Activated effector memory CD4-positive, alpha-beta T cell treated with Interleukin-2 at 50 U/mL for 16 hours (primary cell): ENCODE measurements at places on chromosomes 7 and 10.
A peak's percentile ranks its signal among the peaks of the same experiment; 100 is the strongest.

DNA sequence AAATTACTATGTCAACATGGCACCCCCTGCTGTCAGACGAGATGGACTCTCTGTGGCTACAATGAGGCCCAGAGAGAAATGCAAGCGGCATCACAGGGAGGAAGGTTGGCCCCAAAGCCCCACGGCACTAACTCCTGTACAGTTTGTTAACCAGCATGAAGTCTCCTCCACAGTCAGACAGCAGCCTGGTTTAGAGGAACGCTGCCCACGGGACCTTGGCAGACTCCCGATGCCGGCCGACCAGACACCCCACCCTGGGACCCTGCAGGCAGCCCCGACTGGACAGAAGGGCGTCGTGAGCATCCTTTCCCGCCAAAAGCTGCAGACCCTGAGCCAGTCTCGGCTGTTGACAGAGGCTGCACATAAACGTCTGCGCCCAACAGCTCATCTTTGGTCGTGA is 158.8 kb downstream of the DIP2C start:
- no peak for DNase-seq

DNA sequence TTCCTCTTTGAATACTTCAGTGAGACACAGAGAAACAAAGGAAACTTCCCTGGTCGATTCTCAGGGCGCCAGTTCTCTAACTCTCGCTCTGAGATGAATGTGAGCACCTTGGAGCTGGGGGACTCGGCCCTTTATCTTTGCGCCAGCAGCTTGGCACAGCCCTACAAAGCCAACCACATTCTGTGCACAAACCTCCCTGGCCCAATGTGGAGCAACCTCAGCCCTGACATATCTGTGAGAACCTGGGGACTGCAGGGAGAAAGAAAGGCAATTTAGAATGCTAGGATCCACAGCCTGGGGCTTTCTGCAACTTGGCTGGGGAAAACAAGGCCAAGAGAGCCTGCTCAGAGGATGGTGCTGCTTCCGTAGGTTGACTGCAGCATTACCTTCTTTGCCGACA is 63.5 kb upstream of the PRSS58 start:
- DNase-seq: no peak

DNA sequence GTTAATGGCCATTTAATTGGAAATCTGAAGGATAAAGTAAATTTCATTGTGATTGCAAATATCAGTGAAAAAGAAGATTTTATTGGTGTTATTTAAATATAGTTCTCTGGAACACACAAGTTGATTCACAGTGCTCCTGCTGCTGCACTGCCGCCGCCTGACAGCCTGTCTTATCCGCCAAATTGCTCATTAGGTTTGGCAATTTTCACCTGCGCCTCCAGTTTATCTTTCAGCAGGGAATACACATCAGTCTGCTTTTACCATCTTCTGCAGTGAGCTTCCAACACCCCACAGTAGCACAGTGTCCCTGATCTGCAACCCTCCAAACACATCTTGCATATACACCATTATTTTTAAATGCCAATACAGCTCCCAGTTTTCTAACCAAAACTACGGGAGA is 308.3 kb downstream of the PARD3 start:
- DNase-seq: no peak

- no peak for DNase-seq
These were observed 100.1 kb downstream of the BTRC start for GRCh38 chr10:101453791-101454718.

- no peak for DNase-seq
These were observed 203.7 kb downstream of the GRID1 start for GRCh38 chr10:86162696-86163400.

DNA sequence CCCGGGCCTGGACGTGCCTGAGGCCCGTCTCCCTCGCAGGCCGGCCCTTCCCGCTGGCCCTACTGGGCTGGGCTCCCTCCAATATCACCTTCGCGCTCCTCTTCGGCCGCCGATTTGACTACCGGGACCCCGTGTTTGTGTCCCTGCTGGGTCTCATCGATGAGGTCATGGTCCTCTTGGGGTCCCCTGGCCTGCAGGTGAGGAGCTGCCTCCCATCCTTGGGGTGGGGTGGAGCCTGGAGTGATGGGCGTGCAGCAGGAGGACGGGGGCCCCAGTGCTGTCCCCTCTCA is 2.1 kb downstream of the CYP2W1 start:
- no peak for DNase-seq

- DNase-seq: no peak
These were observed 22.0 kb upstream of the ANLN start for GRCh38 chr7:36367561-36368077.

DNA sequence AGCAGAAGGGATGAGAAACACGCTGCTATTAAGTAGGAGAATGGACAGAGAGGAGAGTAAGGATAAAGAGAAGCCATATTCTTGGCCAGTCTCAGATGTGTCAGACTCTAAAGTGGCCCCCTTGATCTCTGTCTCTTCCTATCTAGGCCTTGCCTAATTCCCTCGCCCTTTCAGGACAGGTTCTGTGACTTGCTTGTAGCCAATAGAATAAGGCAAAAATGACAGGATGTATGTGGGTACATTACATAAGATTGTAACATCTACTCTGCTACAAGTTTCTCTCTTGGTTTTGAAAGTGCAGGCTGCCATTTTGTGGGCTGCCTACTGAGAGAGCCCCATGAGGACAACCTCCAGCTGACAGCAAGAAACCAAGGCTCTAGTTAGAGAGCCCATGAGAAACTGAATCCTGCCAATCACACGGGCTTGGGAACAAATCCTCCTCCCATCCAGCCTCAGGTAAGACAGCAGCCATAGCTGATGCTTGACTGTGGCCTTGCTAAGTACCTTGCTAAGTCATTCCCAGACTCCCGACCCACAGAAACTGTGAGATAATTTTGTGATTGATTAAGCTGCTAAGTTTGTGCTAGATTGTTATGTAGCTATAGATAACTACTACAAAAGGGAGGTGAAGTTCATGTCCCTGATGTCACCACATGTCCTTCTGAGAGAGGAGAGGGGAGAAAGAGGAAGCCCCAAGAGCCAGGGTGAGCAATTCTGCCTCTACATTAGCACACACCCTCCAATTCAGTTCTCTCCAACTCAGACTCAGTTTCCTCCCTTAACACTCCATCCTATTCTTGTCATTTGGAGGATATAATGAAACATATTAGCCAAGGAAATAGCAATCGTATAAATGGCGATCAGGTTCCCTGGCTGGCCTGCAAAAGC is 185.5 kb downstream of the SGMS1 start:
- DNase-seq: no peak

GRCh38 chr10:126833542-126833941 is 71.7 kb upstream of the DOCK1 start:
- DNase-seq: no peak

DNA sequence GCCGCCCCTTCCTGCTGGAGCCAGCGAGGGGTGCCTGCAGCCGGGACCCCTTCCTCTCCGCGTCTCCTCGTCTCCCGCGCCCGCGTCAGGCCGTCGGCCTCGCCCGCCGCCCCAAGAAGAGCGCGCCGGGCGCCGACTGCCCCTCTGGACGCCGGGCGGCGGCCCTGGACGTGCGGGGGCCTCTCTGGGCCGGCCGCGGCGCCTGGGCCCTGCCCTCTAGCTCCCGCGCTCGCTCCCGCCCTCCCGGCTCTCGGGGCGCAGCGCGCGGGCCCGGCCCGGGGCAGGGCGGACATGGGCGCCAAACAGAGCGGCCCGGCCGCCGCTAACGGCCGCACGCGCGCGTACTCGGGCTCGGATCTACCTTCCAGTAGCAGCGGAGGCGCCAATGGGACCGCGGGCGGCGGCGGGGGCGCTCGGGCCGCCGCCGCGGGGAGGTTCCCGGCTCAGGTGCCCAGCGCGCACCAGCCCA is 704 bp downstream of the ZNRF2 start:
- DNase-seq: peak; percentile 22

DNA sequence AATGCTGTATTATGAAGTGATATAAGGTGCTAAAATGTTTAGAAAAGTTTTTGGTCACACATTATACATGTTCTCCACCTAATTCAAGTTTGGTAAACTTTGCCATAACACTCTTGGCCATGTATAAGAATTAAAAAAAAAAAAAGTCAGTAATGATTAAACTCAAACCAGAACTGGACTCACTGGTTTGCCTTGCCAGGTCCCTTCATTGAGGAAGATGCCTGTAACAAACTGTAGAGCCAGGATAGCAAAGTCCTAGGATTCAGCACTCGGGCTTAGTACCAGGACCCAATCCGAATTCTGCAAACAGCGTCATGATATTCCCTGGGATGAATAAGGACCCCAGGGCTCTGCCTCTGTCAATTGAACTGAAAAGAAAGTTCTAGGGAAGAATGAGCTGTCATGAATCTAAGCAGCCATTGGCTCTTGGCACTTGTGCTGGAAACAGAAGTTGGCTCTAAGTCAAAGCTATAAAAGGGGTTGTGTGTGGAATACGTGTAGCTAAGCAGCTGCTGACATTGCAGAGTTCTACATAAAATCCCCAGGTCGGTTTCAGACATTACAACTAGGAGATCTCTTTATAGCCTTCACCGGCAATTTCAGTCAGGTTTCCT is 216.9 kb downstream of the C7orf25 start:
- no peak for DNase-seq

GRCh38 chr10:3882855-3883254 is 97.8 kb upstream of the KLF6 start:
- DNase-seq: no peak
